H9 (cell line): ENCODE measurements at places on chromosomes 12 and 14. TPM values are rescaled to one million over a fixed set of nuclear protein-coding genes. Genes with fewer than 3 reads are reported as not detected.

The LPAR5 gene
- total RNA-seq: 0.22 TPM in 2 replicates

DNA sequence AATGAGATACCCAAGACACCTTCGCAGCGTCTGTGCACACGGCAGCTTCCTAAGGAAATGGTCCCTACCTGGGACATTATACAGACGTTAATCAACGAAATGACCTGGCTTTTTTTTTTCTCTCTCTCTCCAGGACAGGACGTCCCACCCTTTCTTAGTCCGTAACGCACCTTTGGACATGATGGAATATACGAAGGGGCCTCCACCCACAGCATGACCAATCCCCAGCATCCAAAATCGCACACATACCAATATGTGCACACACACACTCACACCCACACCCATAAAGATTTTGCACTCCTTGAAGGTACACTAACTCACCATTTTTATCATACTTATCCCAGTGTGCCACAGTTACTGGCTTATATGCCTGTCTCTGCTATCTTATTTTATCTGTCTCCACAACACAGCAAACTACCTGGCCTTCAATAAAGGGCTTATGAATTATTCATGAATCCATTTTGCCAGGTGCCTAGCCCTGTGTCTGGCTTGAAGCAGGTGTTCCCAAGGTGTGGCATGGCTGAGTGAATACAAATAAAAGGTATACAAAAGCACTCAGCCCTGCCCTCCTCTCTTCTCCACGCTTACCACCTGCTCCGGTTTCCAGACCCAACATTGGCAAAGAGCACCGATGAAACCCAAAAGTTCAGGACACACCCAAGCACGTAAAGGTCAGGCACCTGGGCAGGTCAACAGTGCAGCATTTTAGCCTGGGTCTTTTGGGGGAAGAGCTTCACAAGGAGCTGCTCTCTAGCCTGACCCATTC is 2.2 kb downstream of the SCNN1A start:
- no peak for DNase-seq

GRCh38 chr12:76177821-76178220 is 93.3 kb upstream of the NAP1L1 start:
- DNase-seq: no peak

GRCh38 chr14:75081660-75082229 is 12.3 kb downstream of the ZC2HC1C start:
- no peak for DNase-seq

The SMARCC2 gene
- total RNA-seq: 85.0 and 86.9 TPM in 2 replicates

The JPH4 gene
- total RNA-seq: 6.7 and 6.8 TPM in 2 replicates

- no peak for DNase-seq
Measured at GRCh38 chr14:85702191-85702590, 172.2 kb downstream of the FLRT2 start.

DNA sequence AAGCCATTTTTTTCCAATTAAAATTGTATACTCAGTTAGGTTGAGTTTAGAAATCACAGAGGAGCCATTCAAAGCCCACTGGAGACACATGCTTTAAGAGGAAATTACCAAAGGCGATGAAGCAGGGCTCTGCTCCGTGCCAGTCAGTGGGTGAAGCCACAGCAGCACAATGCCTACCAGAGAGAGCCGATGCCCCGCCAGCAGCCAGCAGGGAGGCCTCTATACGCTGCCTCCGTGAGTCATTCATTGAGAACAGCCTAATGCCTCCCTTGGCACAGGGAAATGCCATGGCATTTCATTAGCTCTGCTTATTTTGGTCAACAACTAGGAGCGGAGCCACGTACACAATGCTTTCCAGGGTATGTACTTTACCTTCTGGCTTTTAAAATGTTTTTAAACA is 197.8 kb upstream of the FRMD6 start:
- no peak for DNase-seq

The MAP3K9 gene
- 18.3 and 20.0 TPM in 2 replicates for total RNA-seq

DNA sequence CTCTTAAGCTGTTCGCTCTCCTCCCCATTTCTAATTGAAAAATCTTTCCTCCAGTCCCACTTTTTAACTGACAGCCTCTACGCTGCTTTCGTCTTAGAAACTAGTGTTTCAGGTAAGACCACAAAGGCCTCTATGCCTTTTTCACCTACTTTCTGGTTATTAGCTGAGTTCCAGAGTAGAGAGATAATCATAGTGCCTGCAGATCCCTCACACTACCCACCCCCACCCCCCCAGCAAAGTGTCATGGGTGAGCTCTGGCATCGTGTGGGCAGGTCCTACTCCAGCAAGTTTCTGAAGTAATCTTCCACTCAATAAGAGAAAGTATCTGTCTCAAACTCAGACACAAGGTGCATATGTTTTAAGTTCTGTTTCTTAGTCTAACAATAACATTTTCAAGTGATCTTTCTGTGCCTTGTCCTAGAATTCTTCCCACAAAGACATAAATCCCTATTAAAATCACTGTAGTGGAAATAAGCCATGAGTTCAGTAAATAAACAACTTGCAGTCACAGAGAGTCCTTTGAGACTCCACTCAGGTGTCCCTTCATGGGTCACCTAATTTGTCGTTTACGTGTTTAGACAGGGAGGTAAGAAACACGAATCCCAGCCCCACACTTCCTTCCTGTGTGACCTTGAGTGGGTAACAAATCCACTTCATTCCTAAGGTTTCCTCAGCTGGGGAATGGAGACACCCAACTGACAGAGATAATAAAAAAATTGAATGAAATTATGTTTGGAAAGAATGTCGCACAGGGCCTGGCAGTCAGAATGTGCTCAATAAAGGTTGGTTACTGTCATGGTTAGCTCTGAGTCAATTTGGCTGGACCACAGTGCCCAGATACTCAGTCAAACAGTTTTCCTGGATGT is 228.9 kb upstream of the CAND1 start:
- no peak for DNase-seq

The ADGRD1 gene
- 0.09 and 0.52 TPM in 2 replicates for total RNA-seq

GRCh38 chr12:28776913-28777422 is 372.1 kb upstream of the FAR2 start:
- DNase-seq: no peak

DNA sequence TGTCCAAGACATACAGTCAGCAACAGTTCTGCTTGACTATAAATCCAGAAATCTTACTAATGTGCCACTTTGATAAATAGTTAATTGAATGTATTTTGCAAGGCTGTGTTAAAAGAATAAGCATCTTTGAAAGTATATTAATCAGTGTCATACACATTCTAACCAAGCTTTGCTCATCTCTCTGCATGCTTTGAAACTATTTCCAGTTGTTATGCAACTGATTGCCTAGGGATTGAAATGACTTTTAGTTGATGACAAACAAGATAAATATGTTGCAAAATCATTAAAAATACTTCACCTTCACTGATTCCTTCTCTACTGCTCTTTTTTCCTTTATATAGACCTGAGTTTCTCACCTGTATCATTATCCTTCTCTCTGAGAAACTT is 91.3 kb downstream of the AEBP2 start:
- DNase-seq: no peak

The KLHDC1 gene
- total RNA-seq: not detected in 2 replicates

DNA sequence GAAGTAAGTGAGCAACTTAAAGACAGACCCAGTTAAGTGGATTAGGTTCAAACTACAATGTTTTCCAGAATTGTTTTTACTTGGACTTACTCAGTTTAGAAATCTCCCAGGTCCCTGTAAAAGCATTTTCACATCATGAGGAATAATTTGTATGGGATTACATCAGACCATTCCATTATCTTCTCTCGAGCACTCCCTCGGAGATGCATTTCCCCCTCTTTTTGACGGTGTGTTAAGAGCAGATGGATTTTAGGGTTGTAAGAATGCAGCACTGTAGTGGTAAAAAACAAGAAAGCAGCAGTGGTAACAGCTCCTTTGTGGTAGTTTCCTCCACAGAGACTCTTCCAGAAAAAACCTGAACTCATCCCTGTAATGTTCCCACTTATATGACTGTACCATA is 488.4 kb downstream of the BCAT1 start:
- DNase-seq: no peak

The FERMT2 gene
- 128 and 136 TPM in 2 replicates for total RNA-seq

DNA sequence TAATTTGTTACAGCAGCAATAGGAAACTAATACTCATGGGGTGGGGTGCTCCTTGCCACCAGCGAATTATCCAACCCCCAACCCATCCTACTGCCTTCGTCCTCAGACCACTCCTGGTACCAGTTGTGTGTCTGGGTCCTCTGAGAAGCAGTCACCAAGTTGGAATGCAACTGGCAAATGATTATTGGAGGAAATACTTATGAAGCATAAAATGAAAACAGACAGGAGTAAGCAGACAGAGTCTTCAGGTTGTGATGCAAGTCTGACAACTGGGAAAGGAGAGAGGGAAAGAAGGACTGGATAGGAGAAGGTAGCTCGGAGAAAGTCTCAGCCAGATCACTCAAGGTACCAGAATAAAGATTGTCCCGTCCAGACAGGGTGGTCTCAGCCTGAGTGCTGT is 181.1 kb upstream of the ARID2 start:
- no peak for DNase-seq

The SLC22A17 gene
- total RNA-seq: 33.0 and 34.0 TPM in 2 replicates

DNA sequence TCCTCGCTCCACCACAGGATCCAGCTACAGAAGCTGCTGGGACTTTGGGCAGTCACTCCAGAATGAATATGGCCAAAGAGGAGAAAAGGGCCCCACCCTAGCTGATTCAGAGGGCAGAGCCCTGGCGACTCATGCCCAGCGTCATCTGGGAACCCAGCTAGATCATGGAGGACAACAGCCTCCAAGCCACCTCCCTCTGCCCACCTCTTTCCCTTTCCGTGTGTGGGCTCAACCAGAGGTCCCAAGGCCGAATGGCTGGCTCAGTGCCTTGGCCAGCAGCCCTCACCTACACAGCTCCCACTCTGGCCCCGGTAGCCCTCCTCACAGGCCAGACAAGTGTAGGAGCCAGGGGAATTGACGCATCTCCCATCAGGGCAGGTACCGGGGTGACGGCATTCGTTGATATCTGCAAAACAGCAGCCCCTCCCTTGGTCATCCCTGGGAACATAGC is 17.4 kb downstream of the ISCA2 start:
- peak; percentile 32 for DNase-seq

DNA sequence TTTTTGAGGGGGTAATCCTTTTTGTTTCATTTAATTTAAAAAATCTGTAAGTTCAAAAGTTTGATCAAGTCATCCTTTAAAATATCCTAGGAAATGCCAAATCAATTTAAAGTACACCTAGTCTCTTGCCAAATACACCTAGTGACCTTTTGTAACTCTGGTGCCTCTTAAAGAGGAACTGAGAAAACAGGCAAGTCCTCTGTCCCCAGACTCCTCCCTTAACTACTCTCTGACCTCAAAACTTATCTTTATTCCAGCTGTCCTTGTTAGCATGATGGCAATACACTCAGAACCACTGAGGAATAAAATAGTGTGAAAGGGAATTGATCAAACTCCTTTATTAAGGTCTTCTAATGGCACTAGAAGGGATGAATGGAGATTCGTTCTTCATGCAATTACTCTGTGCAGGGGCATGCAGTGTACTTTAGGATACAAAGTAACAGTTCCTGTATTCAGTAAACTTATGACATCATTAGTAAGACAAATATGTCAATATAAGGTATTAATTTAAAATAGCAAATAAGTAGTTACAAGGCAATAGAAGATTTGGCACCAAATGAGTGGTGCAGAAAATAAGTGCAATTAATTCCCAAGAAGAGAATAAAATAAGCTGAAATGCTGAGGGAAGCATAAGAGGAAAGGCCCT is 3.3 kb downstream of the FAR2 start:
- DNase-seq: no peak

The CDH24 gene
- 16.7 and 16.9 TPM in 2 replicates for total RNA-seq

The DPY19L2 gene
- 4.9 and 6.1 TPM in 2 replicates for total RNA-seq

- no peak for DNase-seq
Measured at GRCh38 chr14:73312687-73313086, 75.4 kb downstream of the PAPLN start.

- DNase-seq: no peak
Measured at GRCh38 chr14:37545174-37545573, 49.9 kb downstream of the FOXA1 start.

The BATF gene
- not detected in 2 replicates for total RNA-seq

The VWF gene
- total RNA-seq: 0.17 and 0.35 TPM in 2 replicates

The TAS2R8 gene
- total RNA-seq: not detected in 2 replicates
